ENCODE measurements at places on chromosomes 1 and 21. TPM values are rescaled to one million over a fixed set of nuclear protein-coding genes. Genes with fewer than 3 reads are reported as not detected.

DCST1 gene
- not detected for total RNA-seq

- peaks cover 4% of the 10 kb centered on the region for H3K36me3 ChIP-seq
- H3K27me3 ChIP-seq: no peaks in the 10 kb centered on the region
- no peak overlapping the region for H3K27ac ChIP-seq
- no peak for DNase-seq
- no peak overlapping the region for H3K4me3 ChIP-seq
- peaks cover 18% of the 10 kb centered on the region for H3K4me1 ChIP-seq
These were observed 13.4 kb downstream of the OR2T1 start for GRCh38 chr1:248416226-248416625.

GRCh38 chr1:173114346-173114745, 63.6 kb upstream of the TNFSF18 start:
- no peak for DNase-seq
- H3K4me3 ChIP-seq: no peak overlapping the region
- no peaks in the 10 kb centered on the region for H3K4me1 ChIP-seq
- H3K27me3 ChIP-seq: no peaks in the 10 kb centered on the region

GRCh38 chr1:33738536-33738935, 125.3 kb upstream of the HMGB4 start:
- no peak for DNase-seq
- no peaks in the 10 kb centered on the region for H3K36me3 ChIP-seq
- H3K27me3 ChIP-seq: peaks cover 15% of the 10 kb centered on the region
- H3K4me3 ChIP-seq: no peak overlapping the region

- DNase-seq: no peak
- H3K4me1 ChIP-seq: peaks cover 9% of the 10 kb centered on the region
- peak overlapping the region; percentile 77 for H3K4me3 ChIP-seq
- H3K27me3 ChIP-seq: peaks cover 54% of the 10 kb centered on the region
- H3K36me3 ChIP-seq: no peaks in the 10 kb centered on the region
- H3K27ac ChIP-seq: peak overlapping the region; percentile 22
These were observed 1.7 kb downstream of the SDC3 start for GRCh38 chr1:30906631-30907441.

DNA sequence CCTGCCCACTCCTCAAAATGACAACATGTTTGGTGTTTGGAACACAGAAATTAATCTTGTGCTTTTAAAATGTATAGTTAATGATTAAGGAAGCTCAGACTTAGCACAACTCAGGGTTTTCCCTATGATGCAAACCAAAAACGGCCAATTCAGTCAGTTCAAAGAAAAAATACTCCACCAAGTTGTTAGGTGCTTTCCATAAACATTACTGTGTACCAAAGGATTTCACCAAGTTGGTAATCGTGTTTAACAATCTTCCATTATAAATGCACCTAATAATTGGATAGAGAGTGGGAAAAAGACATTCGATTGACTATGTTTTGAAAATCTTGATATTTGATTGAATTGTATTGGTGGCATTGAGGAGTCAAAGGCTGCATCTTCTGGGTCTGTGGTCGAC, 33.3 kb upstream of the DUSP10 start:
- H3K36me3 ChIP-seq: peaks cover 14% of the 10 kb centered on the region
- H3K27ac ChIP-seq: peak overlapping the region; percentile 94
- DNase-seq: no peak
- H3K4me1 ChIP-seq: peaks cover 58% of the 10 kb centered on the region
- peak overlapping the region; percentile 18 for H3K4me3 ChIP-seq

DNA sequence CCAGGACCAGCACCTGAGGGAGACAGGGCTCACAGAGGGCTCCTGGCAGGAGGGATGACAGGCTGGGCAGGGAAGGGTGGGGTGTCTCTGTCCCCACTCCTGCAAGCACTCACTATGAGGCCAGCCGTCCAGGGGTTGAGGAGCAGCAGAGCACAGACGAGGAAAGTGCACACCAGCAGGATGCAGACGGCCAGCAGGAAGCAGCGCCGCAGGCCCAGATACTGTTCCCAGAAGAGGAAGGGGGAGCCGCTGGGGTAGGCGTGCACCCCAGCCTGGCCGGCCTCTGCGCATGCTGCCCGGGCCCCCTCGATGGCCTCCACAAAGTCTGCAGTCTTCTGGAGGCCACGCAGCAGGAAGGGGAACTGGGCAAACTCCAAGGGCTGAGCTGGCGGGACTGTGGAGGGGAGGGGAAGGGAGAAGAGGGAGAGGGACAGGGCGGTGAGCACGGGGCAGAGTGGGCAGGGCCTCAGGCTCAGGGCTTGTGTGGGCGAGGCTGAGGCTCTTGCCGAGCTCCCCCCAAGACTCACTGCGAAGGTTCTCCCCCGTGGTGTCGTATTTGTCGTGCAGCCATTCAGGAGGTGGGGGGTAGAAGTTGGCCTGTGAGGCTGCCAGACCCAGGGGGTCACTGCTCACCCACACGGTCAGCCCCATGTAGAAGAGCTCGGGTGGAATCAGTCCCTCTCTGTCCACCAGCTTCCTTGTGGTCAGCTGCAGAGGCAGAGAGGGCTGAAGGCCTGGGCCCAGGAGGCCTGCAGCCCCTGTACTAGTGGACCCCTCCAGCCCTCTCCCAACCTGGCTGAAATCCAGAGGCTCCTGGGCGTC, 16.5 kb downstream of the PTCH2 start:
- H3K27ac ChIP-seq: no peak overlapping the region
- no peak for DNase-seq
- H3K4me1 ChIP-seq: peaks cover 3% of the 10 kb centered on the region
- H3K36me3 ChIP-seq: no peaks in the 10 kb centered on the region

DNA sequence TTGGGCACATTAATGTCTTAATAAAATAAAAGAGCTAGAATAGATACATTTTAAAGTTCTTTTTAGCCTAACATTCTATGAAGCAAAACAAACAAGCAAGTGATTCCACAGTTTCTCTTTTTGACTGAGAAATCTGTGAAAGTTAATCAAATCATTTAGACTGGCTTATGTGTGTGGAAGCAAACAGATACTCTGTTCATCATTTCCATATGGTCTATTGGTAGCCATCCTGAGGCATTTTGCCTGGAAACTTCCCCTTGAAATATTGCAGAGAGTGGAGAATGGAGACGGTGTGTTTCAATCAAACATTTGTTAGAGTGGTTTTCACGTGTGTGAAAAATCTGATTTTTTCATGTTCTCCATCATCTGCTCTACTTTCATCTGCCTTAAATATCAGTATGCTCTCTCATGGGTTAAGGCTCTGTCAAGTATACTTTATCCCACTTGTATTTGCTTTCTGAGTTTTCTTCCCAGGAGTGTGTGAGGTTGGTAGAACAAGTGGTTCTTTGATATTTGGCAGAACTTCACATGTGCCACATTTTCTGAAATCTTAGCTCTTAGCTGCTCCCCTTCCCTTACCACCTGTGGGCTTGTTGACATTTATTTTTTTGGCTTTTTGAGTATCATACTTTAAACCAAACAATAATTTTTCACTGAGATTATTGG, 139.1 kb upstream of the PTGFR start:
- H3K27ac ChIP-seq: no peak overlapping the region
- no peaks in the 10 kb centered on the region for H3K4me1 ChIP-seq
- peaks cover 6% of the 10 kb centered on the region for H3K27me3 ChIP-seq
- H3K4me3 ChIP-seq: no peak overlapping the region

GRCh38 chr1:234281826-234282489, 91.3 kb upstream of the COA6 start:
- no peaks in the 10 kb centered on the region for H3K36me3 ChIP-seq
- no peak for DNase-seq
- no peak overlapping the region for H3K4me3 ChIP-seq
- H3K4me1 ChIP-seq: no peaks in the 10 kb centered on the region
- no peaks in the 10 kb centered on the region for H3K27me3 ChIP-seq

DNA sequence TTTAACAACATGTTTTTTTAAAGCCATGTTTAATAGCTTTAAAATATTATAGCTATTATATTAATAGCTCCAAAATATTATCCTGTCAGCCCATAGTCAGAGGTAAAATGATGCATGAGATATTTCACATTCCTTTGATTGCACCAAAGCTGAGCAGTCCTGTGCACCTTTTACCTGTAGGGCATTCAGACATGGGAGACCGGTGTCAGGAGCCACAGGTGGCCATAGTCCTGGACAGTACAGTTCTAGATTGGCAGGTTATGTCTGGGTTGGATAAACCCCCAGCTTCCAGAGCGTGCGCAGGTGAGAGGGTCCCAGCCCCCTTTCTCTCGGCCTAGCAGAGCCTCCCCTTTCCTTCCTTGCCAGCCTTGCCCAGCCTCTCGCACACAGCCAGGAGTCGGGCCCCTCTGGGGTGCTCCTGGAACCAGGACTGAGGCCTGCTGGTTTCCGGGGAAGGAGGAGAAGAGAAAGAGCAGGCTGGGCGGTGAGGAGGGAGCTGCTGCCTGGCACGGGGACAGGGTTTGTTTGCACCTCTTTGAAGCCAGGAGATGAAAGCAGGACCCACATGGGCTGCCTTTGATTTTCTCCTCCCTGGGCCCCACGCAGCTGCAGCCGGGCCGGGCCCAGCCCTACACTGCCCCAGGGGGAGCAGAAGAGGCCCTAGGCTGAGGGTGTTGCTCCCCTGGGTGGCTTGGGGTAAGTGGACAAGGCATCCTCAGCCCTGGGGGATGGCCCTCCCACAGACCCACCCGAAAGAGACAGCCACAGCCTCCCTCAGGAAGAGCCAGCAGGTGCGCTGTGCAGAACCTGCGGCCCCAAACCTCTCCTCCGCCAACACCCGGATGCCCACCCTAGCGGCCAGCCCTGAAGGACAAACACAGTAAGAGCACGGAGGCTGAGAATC, 75.2 kb upstream of the TARDBP start:
- H3K36me3 ChIP-seq: no peaks in the 10 kb centered on the region
- H3K27ac ChIP-seq: no peak overlapping the region
- H3K4me3 ChIP-seq: no peak overlapping the region
- DNase-seq: no peak
- H3K27me3 ChIP-seq: peaks cover 42% of the 10 kb centered on the region
- peaks cover 37% of the 10 kb centered on the region for H3K4me1 ChIP-seq
